COR-L47 (cell line): ENCODE measurements at places on chromosomes 3 and 15.

DNA sequence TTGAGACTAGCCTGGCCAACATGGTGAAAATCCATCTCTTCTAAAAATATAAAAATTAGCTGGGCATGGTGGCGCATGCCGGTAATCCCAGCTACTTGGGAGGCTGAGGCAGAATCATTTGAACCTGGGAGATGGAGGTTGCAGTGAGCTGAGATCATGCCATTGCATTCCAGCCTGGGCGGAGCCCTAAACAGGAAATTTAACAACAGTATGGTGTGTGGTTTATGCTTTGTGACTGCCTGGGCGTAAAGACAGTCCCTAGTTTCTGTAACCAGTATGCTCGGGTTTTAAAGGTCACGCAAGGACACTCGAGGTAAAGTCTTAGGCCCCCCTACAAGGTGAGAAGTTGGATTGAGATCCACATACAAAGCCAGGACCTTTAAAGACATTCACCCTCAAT, 43.3 kb downstream of the USP50 start:
- DNase-seq: no peak

GRCh38 chr3:50913260-50913659, 238.5 kb downstream of the DOCK3 start:
- DNase-seq: no peak

GRCh38 chr3:13141183-13141582, 68.0 kb upstream of the IQSEC1 start:
- no peak for DNase-seq

GRCh38 chr3:133948996-133949395, 53.3 kb upstream of the RAB6B start:
- DNase-seq: no peak

GRCh38 chr3:16288664-16289063, 23.7 kb downstream of the OXNAD1 start:
- DNase-seq: no peak

DNA sequence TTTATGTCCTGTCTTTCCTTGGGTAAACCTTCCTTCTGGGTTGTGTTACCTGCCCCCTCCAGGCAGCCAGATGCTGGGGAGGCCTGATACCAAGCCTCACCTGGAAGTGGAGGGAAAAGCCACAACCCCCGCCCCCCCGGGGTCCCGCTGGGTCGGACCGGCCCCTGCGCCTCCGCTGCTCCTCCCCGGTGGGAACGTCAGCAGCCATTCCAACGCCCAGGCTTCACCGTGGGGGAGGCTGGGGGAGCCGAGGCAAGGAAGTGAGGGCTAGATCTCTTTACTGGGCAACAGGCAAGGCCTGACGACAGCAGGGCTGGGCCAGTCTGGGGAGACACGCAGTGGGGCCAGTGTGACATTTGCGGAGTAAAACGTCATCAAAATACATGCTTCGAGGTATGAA, 53.0 kb upstream of the SNRPA1 start:
- DNase-seq: no peak

GRCh38 chr3:29141918-29142275, 139.0 kb upstream of the RBMS3 start:
- no peak for DNase-seq
